ENCODE measurements at places on chromosomes 5 and 9.

DNA sequence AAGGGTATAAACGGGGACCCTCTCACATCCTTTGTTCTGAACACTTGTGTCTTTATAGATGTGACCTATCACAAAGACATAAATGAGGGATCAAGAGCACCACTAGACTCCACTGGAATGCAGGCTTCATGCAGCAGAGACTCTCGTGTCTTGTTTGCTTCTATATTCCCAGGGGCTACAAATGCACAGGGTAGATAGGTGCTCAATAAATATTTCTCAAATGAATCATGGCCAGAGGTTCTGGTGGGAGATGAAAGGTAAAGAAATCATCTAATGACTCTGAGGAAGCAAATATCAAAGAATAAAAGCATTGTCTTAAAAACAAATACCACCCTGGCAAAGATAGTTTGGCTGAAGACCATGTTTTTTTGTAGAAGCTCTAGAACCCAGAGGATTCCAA, 6.6 kb downstream of the SLC36A3 start:
- no peak for DNase-seq

DNA sequence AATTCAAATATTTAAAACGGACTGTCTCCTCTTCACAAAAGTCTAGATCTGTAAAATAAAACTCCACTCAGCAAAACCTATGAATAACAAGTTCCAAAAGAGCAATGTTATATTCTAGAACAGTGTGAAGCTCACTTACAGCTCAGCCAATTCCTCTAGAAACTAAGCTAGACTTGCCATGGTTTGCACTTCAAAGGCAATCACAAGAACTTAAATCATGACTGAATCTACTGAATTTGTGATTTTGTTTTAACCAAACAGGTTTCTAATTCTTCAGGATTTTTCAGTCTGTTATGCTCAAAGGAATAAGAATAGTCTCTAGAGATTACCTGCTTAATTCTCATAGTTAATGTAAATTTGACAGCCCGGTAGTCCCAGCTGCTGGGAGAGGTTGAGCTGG, 1.4 kb upstream of the PKD2L2 start:
- DNase-seq, result no peak

DNA sequence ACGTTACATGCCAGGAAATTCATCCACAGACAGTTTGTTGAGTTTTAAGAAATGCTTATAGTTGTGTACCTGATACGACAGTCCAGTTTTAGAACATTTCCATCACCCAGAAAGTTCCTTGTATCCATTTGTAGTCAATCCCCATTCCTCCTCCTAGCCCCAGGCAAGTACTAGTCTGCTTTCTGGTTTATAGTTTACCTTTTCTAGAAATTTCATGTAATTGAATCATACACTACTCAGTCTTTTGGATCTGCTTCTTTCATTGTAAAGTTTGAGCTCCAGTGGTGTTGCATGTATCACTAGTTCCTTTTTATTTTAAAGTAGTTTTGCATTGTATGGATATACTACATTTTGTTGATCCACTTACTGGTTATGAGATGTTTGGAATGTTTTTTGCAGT, 291.2 kb downstream of the AOPEP start:
- DNase-seq, result no peak

DNA sequence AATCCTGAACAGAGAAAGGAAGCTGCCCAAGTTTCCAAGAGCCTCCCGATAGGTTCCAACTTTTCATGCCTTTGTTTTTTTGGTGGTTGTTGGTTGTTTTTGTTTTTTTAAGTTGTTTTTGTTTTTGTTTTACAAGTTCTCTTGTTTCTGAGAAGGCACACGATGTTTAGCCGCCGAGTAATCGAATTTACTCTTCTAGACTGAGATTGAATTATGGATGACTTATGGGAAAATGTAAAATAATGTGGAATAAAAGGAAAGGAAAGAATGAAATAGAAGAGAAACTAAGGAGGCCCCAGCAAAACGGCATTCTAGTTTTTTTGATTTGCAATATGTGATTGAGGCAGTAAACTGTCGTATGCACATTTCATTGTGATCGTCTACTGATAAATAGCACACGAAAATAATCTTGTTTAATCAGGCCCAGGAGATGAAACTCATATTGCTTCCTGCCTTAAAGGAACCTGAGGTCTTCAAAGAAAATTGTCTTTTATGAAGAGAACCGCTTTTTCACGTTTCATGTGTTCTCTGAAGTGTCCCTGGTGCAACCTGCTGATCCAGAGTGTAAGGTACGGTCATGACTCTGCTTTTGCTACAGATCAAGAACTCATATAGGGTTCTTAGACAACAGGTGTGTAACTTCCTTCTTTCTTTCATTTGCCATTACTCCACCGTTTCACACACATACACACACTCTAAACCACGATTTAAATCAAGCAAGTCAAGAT, 1.3 kb upstream of the GNAQ start:
- DNase-seq, result no peak

DNA sequence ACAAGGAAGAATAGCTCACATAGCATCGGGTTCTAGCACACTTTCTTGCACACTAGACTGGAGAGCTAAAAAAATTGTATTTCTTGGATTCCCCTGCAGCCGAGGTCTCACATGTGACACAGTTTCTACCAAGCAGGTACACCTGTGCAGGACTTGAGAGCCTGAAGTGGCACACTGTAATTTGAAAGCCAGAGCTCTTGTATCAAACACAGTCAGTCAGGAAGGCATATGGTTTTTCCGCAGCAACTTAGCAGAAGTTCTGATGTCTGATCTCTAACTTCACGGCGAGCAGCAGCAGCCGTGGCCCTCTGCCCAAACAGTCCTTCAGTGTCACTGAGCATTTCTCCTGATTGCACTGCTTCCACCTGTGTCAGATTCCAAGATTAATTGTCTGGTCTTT, 25.5 kb downstream of the TMEM245 start:
- DNase-seq, result no peak

GRCh38 chr5:147223948-147224791, 10.7 kb upstream of the STK32A start:
- no peak for DNase-seq

- DNase-seq, result no peak
These were observed 201.2 kb downstream of the ADCY2 start for GRCh38 chr5:7597059-7597642.

DNA sequence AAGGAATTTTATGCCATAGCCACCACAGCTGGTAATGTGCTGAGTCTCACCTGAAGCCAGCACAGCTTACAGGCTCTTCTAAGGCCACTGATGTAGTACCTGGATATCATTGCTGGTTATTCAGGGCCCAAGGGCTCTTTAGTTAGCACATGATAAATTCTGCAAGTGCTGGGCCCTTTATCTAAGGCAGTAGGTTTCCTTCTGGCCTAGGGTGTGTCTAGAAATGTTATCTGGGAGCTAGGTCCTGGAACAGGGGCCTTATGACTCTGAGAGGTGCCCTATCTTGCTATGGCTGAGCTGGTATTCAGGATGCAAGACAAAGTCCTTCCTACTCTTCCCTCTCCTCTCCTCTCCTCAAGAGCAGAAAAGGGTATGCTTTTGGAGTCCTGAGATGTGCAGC, 1424.5 kb upstream of the NUDT12 start:
- DNase-seq, result no peak

DNA sequence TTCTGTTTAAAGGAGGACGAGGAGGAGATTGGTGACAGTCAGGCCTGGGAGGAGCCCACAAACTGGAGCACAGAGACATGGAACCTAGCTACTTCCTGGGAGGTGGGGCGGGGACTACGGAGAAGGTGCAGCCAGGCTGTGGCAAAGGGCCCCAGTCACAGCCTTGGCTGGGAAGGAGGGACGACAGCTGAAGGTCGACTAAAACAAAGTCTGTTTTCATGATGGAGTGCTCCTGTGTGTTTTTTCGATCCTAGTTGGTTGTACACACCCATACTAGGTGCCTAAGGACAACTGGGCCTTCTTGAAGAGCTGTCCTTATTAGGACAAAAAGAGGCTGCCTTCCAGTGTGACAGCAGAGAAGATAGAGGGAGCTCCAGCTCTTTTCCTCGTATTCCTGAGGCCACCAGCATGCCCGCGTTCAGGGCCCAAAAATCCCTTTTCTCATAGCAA, 2.9 kb downstream of the CCDC107 start:
- no peak for DNase-seq

GRCh38 chr9:270657-271237, 56.1 kb downstream of the DOCK8 start:
- no peak for DNase-seq

GRCh38 chr9:93979721-93980120, 24.6 kb upstream of the BARX1 start:
- no peak for DNase-seq

DNA sequence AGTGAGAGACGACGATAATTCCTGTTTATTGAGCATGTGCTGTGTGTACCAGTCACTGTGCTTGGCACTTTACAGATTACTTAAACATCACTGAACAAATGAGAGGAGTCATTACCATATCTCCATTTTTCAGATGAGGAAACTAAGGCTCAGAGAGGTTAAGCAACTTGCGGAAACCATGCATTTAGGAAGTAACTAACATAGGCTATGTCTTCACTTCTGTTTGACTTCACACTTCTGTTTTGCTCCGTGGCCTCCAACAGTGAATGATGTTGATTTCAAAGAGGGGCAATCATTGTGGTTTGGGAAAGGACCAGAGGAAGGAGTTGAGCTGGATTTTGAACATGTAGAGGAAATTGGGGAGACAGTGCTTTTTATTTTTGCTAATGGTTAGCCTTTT, 16.7 kb downstream of the GCNT1 start:
- DNase-seq, result no peak

DNA sequence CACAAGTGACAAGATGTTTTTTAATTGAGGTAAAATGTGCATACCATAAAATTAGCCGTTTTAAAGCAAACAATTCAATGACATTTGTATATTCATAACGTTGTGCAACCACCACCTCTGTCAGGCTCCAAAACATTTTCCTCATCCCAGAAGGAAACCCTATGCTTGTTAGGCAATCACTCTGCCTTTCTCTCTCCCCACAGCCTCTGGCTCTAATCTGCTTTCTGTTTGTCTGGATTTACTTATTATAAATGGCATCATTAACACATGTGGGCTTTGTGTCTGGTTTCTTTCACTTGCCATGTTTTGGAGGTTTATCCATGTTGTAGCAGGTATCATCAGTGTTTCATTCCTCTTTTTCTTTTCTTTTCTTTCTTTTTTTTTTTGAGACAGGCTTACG, 1.4 kb upstream of the N4BP3 start:
- no peak for DNase-seq

DNA sequence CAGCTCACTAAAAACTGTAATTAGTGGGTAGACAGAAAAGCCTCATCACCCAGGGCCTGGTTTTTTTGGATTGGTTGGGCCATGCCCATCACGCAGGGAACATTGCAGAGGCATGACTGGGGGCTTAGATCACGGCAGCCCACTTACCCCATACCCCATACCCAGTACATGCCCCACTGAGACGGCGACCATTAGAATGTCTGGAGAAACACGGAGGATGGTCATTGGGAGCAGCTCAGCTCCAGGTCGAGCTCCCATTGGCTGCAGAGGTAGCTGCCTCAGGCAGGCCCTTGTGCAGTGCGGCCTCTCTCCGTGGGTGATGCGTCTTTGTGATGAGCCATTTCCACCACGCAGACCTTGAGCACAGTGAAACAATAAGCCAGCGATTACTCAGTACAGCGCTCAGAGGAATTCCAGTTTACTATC, 204.0 kb downstream of the GADD45G start:
- no peak for DNase-seq

- DNase-seq, result no peak
These were observed 7.1 kb upstream of the NANS start for GRCh38 chr9:98049288-98050072.

DNA sequence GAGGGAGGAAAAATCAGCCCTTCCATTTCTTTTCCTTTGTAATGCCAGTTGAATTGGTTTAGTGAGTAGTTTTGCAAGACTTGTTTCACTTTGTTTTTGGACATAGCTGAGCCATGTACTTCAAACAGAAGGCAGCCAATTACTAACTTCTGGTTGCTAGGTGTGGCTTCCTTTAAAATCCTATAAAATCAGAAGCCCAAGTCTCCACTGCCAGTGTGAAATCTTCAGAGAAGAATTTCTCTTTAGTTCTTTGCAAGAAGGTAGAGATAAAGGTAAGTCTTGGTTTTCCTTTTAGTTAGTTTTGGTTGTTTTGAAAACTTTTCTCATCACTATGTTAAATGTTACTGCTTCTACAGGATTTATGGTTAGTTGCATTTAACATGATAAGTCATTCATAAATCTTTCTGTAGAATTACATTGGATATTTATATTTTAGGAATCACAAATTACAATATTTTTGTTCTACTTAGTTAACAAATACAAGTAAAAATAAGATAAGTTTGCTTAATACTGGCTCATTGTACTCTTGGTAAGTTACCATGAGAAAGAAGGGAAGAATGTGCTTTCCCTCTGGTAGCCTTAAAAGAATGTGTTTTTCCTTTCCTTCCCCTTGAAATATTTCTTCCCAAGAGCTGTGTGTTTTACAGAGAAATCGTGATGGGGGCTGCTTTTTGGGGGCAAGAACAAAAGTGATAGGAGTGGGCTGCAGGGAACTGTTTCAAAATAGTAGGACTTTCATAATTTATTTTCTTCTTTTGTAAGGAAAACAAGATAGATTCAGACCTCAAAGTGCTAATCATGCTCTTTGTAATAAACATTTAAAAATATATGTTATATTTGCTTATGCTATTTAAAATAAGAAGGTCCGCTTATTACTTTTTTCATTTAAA, at the start of gene ANXA1:
Gene ANXA1, plus strand, starts transcription at position 213 of the 890 bp plus-strand sequence. CDS start 6,671 bp downstream, outside the sequence.
- DNase-seq, result no peak

DNA sequence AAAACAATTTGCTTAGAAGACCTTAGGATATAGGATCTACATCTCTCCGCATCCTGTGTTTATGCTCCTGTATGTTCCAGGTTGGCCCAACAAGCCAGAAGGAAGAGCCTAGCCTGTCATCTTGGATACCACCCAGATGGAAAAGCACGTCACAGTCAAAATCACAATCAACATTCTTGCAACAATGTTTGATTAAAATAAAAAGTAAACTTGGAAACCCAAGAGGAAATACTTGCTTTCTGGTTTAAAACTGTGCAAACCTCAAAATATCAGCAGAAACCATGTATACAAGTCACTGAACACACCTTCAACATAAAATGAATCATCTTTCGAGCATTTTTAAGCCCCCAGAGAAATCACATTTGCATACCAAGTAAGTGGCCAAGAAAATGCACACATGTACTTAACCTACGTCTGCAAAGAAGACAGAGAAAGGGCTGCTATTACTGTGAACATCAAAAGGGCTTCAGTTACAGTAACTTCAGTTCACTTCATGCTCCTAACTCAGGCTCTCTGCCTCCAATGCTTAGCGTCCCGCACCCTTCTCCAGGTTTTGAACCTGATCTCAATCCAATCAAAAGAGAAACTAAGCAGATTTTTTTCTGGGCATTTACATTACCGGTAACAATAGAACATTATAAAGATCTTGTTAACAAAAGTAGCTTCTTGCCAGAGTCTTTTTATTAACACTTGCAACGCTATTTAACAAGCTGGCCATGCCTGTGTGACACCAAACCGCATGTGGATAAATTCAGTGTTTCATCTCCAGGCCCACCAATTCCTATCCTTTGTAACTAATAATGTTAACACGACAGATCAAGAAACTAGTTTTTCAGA, 1.3 kb downstream of the ENC1 start:
- DNase-seq, result no peak

DNA sequence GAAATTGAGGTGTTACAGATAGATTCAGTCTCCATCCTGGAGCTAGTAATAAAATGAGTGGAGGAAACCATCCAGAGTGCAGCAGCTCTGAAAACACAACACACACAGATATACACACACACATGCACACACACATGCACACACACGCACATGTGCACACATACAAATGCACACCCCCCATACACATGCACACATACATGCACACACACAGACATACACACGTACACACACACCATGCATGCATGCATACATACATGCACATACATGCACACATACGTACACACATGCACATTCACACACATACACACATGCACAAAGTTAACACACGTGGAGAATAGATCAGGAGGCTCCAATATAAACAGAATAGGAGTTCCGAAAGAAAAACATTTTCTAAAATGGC, 21.0 kb upstream of the OBP2B start:
- DNase-seq, result no peak

All from brain pericyte (primary cell).